Mammary epithelial cell (primary cell): ENCODE measurements at places on chromosomes 5 and 9. TPM values are rescaled to one million over a fixed set of nuclear protein-coding genes. Genes with fewer than 3 reads are reported as not detected.

The PCDHB10 gene
- 0.45 and 0.56 TPM in 2 replicates for total RNA-seq

The COL15A1 gene
- total RNA-seq = 0.50 TPM

The DNM1 gene
- 2.4 and 3.2 TPM in 2 replicates for total RNA-seq

The GARIN3 gene
- total RNA-seq = not detected

The BHMT2 gene
- total RNA-seq = 0.17 TPM

The FOCAD gene
- 48.2 TPM for total RNA-seq

The ENTPD2 gene
- total RNA-seq = 19.5 and 23.7 TPM in 2 replicates

The FAM114A2 gene
- total RNA-seq = 23.5 and 36.0 TPM in 2 replicates

The PCDHB16 gene
- total RNA-seq = 0.21 and 0.56 TPM in 2 replicates

The CERCAM gene
- total RNA-seq = 65.2 and 84.5 TPM in 2 replicates

The TEK gene
- total RNA-seq = 0.09 and 0.19 TPM in 2 replicates

The FBXW11 gene
- 39.2 and 54.5 TPM in 2 replicates for total RNA-seq

The PPP3R2 gene
- total RNA-seq = not detected in 2 replicates

The SH3GL2 gene
- under 0.01 TPM for total RNA-seq

The C9orf152 gene
- not detected for total RNA-seq

The LCN9 gene
- not detected in 2 replicates for total RNA-seq

The HAVCR1 gene
- not detected for total RNA-seq

The KCNV2 gene
- total RNA-seq = not detected

The NTRK2 gene
- 0.07 TPM in 1 of 2 replicates, not detected in the other for total RNA-seq

The DCANP1 gene
- not detected in 2 replicates for total RNA-seq

The ANKRD34B gene
- total RNA-seq = not detected in 2 replicates

The SUB1 gene
- 109 TPM for total RNA-seq

The BTNL8 gene
- total RNA-seq = not detected in 2 replicates

The GTF3C5 gene
- 28.5 TPM for total RNA-seq

The TXNDC8 gene
- total RNA-seq = not detected

The CHSY3 gene
- 1.8 TPM for total RNA-seq

The EGFLAM gene
- total RNA-seq = 20.6 and 21.6 TPM in 2 replicates

The TMOD1 gene
- not detected for total RNA-seq

The CCDC192 gene
- total RNA-seq = not detected in 2 replicates

The SELENOP gene
- total RNA-seq = 6.0 and 6.9 TPM in 2 replicates

The IFNW1 gene
- total RNA-seq = not detected

The TAF11L10 gene
- total RNA-seq = not detected in 2 replicates

The KIF12 gene
- 1.3 and 1.6 TPM in 2 replicates for total RNA-seq

The GGTA1 gene
- not detected in 2 replicates for total RNA-seq

The TMEM252 gene
- total RNA-seq = not detected in 2 replicates

The GAS1 gene
- total RNA-seq = 15.7 TPM

The PCDHB9 gene
- 0.08 and 0.24 TPM in 2 replicates for total RNA-seq

The RNF38 gene
- total RNA-seq = 11.6 and 12.9 TPM in 2 replicates

The ARL10 gene
- 10.7 TPM for total RNA-seq

The CTXN3 gene
- total RNA-seq = not detected

The OSTF1 gene
- 31.8 TPM for total RNA-seq

The LRRC19 gene
- not detected in 2 replicates for total RNA-seq

The TMEM167A gene
- total RNA-seq = 88.5 and 102 TPM in 2 replicates

The HTR4 gene
- not detected for total RNA-seq

The TAS2R1 gene
- total RNA-seq = not detected

The PTGES2 gene
- total RNA-seq = 70.1 and 93.1 TPM in 2 replicates

The AHRR gene
- 1.7 TPM for total RNA-seq

The VCP gene
- total RNA-seq = 183 and 284 TPM in 2 replicates

The CDO1 gene
- total RNA-seq = not detected in 2 replicates

The GLE1 gene
- 19.7 TPM for total RNA-seq

The TAF11L6 gene
- total RNA-seq = not detected

The PHF24 gene
- total RNA-seq = 0.24 and 0.67 TPM in 2 replicates

The SLC46A2 gene
- total RNA-seq = not detected in 2 replicates

The SUSD3 gene
- total RNA-seq = not detected in 2 replicates

The FOXD4L6 gene
- total RNA-seq = 1.0 TPM

The SEMA4D gene
- 2.3 TPM for total RNA-seq

The DNAI1 gene
- total RNA-seq = not detected in 2 replicates

The TAF11L4 gene
- total RNA-seq = not detected in 2 replicates
